ENCODE measurements at places on chromosomes 2 and 18.

- DNase-seq: no peak
These were observed 167.4 kb downstream of the SP3 start for GRCh38 chr2:173797586-173798263.

GRCh38 chr2:30643674-30644073, 163.6 kb downstream of the CAPN13 start:
- DNase-seq: no peak

GRCh38 chr2:147884830-147885229, 40.0 kb downstream of the ACVR2A start:
- DNase-seq: no peak

DNA sequence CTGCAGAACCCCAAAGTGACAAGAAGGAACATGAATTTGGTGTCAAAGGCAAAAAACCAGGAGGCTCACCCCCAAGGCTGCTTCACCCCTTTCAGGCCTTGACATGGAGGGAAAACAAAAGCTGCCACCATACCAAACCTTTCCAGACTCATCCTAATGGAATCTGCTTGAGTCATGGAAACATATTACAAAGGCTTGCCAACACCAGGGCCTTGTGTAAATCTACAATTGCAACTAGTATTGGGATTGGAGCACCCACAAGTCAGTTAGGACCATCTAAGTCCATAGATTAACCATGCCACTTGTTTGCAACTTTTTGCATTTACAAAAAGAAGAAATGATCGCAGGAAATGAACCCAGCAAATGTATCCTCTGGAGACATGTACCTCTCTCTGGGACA, 297.6 kb downstream of the CDCA7 start:
- peak; percentile 74 for DNase-seq

DNA sequence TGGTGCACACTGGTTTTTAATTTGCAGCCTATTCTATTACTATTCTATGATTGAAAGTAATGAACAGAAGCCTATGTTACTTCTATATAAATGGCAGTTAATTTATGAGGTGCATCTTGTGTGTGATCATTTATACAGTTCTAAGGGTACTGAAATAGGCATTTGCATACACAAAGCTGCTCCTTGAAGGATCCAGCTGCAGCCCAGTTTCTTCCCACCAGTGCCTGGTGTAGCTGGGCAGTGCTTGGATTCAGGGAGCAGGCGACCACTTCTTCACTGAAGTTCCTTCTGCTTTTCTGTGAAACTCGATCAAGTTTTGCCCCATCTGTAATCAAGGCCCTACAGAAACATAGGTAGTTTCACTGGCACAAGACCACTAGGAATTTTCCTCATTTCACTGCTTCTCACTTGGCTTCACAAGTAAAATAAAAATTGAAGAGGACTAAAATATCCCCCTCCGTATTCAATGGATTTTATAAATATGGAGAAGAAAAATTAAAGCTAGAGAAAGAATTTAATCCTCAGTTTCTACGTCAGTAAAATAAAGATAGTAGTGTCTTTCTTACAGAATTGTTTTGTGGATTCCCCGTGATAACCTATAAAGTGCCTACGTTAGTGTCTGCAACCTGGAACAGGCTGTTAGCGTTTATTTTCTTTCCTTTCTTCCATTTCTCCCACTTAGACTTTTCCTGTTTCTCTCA, 1.7 kb upstream of the LPIN2 start:
- no peak for DNase-seq

DNA sequence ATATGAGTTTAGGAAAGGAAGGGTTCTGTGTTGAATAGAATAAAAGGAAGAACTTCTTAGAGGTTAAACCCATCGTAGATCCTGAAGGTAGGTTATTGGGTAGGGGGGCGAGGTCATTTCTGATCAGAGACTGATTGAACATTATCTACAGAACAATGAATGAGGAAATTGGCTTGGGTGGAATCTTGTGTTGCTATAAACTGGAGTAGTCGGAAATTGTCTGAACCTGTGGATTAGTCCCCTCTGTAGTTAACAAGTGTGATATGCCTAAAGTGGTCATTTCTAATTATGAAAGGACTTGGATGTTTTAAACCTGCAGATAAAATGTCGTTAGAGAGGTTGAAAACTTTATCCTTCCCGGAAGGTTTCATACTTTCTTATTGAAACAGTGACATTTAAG, 42.1 kb downstream of the EML4 start:
- no peak for DNase-seq

DNA sequence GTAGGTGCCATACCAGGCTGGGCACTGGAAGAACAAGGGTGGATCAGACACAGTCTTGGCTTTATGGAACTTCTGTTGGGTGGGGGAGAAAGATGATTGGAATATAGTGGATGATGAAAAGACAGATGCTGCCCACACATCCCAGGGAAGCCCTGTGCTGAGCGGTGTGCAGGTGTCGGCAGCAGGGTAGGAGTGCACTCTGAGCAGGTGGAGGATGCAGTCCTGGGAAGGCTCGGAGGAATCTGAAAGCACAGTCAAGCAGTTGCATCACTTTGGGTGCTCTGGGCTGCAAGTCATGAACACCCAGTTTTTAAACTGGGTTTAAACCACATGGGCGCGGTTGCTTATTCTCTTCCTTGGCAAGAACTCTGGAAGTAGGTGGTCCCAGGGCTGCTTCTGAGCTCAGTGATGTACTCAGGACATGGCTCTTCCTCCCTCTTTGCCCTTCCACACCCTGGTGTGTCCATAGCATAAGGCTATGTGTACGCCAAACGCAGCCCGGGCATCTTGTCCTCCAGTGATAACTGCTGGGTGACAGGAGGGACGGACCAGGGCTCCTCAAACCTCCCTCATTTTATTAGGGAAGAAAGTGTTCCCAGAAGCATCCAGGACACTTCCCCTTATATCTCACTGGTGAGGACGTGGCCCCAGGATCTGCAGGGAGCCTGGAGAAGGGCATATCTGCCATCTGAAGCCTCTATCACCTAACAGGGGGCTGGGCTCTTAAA, 84.0 kb downstream of the SH3RF3 start:
- no peak for DNase-seq

GRCh38 chr2:237296756-237297155, 117.2 kb downstream of the COL6A3 start:
- DNase-seq: peak; percentile 59

- peak; percentile 53 for DNase-seq
These were observed at the start of gene OSR1 for GRCh38 chr2:19358242-19359020. OSR1 (minus strand) TSS chr2:19358623; CDS start chr2:19353805, 4,818 bp downstream.

DNA sequence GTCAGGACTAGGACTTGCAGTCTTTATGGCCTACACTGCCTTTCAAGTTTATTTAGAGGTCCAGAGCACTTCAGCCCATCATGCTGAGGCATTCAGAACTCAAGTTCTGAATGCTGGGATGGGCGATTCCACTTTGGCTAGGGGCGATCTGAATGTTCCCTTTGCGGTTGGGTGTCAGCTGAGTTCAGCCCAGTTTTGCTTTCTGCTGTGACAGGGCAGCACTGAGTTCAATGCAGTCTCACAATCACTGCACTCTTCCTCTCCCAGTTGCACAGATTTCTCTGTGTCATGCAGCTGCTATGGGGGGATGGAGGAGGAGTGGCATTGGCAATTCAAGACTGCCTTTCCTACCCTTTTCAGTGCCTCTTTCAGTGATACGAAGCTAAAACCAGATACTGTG, 1232.0 kb upstream of the FAM98A start:
- no peak for DNase-seq

GRCh38 chr2:201790989-201791388, 10.3 kb upstream of the ALS2 start:
- no peak for DNase-seq

DNA sequence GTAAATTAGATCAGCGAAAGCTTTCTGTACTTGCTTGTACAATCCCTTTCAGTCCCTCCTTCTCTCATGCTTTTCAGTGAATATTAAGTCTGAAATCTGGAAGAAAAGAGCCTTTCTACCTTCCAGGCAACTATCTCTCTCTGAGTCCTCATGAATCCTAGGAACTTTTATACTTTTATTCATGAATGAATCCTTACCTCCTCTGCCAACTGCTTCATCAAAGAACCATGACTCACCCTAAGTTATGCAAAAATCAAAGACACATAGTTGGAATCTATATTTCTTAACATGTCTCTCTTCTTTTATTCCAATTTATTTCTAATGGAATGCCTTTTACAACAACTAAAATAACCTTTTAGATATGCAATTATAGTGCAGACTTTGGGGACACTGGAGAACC, 394.2 kb downstream of the CLIP4 start:
- no peak for DNase-seq

- DNase-seq: no peak
These were observed 61.1 kb downstream of the AGAP1 start for GRCh38 chr2:235554936-235555335.

DNA sequence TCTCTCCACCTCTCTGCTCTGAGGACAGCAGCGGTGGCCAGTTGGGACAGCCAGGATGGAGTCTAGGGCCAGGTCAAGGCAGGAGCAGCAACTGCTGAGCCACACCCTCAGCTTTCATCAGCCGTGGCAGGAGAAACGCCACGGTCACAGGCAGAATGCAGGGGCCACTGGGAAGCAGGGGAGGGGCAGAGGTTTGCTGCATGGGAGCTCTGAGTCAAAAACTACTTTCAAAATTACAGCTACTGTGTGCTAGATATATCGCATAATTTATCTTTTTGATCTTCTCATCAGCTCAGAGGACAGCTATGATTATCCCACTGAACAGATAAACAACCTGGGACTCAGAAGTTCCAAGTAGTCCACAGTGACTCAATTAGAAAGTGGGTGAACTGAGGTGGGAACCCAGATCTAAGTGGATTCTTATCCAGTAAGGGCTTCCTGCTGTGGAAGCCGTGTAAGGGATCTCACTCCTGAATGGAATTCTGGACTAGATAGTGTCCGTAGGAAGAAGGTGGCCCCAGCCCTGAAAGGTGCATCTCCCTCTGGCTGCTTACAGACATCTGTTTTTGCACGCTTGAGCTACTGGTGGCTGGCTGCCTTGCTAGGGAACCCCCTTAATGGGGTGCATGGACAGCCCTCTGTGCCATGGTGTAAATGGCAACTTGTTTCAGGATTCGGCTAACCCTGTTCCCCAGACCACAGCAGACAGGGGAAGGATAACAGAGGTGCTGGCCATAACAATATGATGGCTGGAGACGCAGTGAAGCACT, 194.6 kb upstream of the SMAD2 start:
- DNase-seq: no peak

- no peak for DNase-seq
These were observed 2.5 kb downstream of the VIT start for GRCh38 chr2:36698993-36699392.

- DNase-seq: no peak
These were observed 23.2 kb downstream of the HJURP start for GRCh38 chr2:233831011-233831721.

DNA sequence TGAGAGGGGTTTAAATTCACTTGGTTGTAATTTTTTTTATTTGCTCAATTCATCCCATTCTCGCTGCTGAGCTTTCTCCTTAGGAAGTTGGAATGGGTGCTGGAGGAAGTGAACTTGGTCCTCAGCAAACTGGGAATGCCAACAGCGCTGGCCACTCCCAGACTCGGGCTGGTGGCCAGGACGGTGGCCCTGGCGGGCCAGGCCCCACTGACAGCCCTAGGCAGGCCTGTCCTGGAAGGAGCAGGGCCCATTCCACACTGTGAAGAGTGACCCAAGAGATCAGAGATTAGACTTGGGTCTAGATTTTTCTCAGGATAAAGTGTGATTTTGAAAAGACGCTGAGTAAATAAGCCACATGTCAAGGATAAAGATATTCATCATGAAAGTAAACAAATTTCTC, 132.7 kb downstream of the HDAC4 start:
- no peak for DNase-seq

DNA sequence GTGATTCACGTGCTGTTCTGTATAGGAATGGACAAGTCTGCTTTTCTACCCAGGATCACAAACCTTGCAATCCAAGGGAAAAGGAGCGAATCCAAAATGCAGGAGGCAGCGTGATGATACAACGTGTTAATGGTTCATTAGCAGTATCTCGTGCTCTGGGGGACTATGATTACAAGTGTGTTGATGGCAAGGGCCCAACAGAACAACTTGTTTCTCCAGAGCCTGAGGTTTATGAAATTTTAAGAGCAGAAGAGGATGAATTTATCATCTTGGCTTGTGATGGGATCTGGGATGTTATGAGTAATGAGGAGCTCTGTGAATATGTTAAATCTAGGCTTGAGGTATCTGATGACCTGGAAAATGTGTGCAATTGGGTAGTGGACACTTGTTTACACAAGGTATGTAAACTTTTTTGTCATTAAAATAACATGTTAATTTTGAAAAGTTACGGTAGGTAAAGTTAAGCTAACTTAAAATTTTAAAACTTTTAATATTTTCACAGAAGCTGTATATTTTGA, 33.0 kb downstream of the PPM1B start:
- DNase-seq: no peak

- DNase-seq: no peak
These were observed at the start of gene DIPK1C for GRCh38 chr18:74457043-74457724. DIPK1C (minus strand) TSS chr18:74457308; CDS start chr18:74457259, 49 bp downstream.

GRCh38 chr2:234818937-234819336, 132.9 kb upstream of the SH3BP4 start:
- no peak for DNase-seq

GRCh38 chr2:159713631-159714246, 1.4 kb downstream of the MARCHF7 start:
- DNase-seq: no peak

GRCh38 chr2:117557626-117558025, 256.9 kb upstream of the DDX18 start:
- DNase-seq: no peak

- DNase-seq: no peak
These were observed 531.5 kb downstream of the ADCYAP1 start for GRCh38 chr18:1436199-1436598.

- no peak for DNase-seq
These were observed 1304.4 kb upstream of the ACVR2A start for GRCh38 chr2:146540271-146540932.

- DNase-seq: no peak
These were observed 31.9 kb downstream of the CNRIP1 start for GRCh38 chr2:68287580-68288441.

GRCh38 chr18:12234451-12235190, 19.5 kb upstream of the CIDEA start:
- DNase-seq: no peak

DNA sequence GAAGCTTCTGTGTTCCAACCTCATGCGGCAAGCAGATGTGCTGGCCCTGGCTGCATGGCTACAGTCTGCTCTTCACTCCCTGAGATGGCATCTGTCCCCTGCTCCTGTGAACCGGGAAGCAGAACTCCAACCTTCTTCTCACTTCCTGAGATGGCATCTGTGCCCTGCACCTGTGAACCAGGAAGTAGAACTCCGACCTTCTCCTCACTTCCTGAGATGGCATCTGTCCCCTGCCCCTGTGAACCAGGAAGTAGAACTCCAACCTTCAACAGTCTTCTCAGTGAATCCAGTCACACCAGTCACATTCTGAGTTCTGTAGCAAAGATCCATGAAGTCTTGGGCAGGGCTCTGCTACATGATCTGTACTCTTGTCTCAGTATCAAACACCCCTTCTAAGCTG, 887.2 kb upstream of the KLHL29 start:
- DNase-seq: no peak
